ENCODE measurements at places on chromosomes 12 and 14. TPM values are rescaled to one million over a fixed set of nuclear protein-coding genes. Genes with fewer than 3 reads are reported as not detected.

Gene DAO
- total RNA-seq = not detected

Gene SLC38A2
- 90.1 TPM for total RNA-seq

Gene CHURC1
- total RNA-seq = 79.0 TPM

Gene TMEM179
- total RNA-seq = 0.10 TPM

Gene FGF6
- not detected for total RNA-seq

Gene SPTB
- 0.80 TPM for total RNA-seq

Gene KRT74
- not detected for total RNA-seq

Gene PMCH
- total RNA-seq = not detected

Gene GZMB
- not detected for total RNA-seq

Gene FIGNL2
- total RNA-seq = 0.38 TPM

Gene OR11G2
- not detected for total RNA-seq

Gene FAM216A
- total RNA-seq = 16.4 TPM

Gene FAM222A
- 6.5 TPM for total RNA-seq

Gene AMN
- total RNA-seq = 0.69 TPM

Gene POTEG
- total RNA-seq = not detected

Gene KLRK1
- total RNA-seq = not detected

Gene EMC9
- total RNA-seq = 51.1 TPM

Gene C1QL4
- total RNA-seq = 6.0 TPM

Gene RFX4
- not detected for total RNA-seq

Gene MFAP5
- 0.07 TPM for total RNA-seq

Gene CISTR
- not detected for total RNA-seq

Gene CEBPE
- total RNA-seq = not detected

Gene OR6C2
- total RNA-seq = not detected

Gene LRP1-AS
- total RNA-seq = not detected

Gene CAPZA3
- not detected for total RNA-seq

Gene KRT3
- total RNA-seq = 0.05 TPM

Gene TARBP2
- 56.3 TPM for total RNA-seq

Gene SHMT2
- total RNA-seq = 142 TPM
